Common myeloid progenitor, CD34-positive (primary cell): ENCODE measurements at places on chromosomes 2 and 18.

- DNase-seq, result no peak
Measured at GRCh38 chr2:161332371-161332967, 24.2 kb downstream of the PSMD14 start.

DNA sequence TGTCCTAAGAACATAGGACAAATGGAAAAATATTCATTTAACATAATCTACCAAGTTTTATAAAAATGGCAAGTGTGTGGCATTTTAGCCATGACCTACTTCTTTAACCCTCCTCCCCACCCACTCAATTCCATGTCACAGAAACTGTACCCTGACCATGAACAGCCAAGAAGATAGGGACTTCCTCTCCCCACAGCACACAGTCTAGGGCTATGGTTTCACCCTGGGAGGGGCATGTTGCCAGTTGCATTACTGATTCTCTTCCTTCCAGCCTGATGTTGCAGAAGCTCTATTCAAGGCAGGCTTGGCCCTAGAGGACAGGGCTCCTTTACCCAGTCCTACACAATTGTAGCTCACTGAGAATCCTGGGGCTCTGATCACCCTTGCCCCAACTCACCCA lies 153.6 kb upstream of the KLF7 start:
- DNase-seq, result no peak

DNA sequence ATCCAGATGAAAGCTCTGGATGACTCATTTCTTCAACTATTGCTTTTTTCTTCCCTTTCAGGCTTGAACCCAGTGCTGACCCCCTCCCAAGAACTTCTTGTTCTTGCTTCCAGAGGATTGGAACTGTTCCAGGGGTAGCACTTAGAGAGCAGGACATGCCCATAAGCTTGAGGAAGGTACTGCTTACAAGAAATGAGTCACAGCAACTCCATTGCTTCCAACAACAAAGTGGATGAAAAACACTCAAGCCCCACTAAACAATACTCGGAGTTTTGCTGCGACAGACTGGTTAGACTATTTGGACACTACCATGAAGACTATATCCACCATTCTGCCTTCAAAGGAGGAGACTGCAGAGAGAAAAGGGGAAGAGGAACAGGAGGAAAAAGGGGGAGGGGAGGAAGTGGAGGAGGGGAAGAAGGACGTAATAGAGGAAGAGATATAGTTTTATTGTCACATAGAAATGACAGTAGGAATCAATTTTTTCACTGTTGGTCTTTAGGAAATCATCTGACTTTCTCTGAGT lies 1.6 kb upstream of the EPC2 start:
- DNase-seq, result peak; percentile 57

GRCh38 chr18:36561046-36561445 lies 263.5 kb downstream of the FHOD3 start:
- no peak for DNase-seq

DNA sequence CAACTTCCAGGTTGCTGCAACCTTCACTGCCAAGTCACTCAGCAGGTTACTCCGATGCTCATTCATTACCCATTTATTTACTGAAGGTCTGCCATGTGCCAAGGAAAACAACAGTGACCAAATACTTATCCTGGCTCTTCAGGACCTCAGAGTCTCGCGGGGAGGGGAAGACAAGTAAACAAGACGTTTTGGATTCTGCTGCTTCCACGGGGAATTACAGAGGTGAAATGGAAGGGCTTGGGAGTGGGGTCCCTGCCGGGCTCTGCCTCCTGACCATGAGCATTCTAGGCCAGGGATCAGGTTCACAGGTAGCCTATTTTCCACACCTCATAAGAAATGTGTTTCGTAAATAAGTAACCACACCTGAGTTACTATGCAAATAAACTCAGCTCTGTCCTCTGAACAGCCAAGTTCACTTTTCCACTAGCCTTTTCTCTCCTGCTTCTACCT lies 68.1 kb downstream of the CLHC1 start:
- DNase-seq, result no peak

DNA sequence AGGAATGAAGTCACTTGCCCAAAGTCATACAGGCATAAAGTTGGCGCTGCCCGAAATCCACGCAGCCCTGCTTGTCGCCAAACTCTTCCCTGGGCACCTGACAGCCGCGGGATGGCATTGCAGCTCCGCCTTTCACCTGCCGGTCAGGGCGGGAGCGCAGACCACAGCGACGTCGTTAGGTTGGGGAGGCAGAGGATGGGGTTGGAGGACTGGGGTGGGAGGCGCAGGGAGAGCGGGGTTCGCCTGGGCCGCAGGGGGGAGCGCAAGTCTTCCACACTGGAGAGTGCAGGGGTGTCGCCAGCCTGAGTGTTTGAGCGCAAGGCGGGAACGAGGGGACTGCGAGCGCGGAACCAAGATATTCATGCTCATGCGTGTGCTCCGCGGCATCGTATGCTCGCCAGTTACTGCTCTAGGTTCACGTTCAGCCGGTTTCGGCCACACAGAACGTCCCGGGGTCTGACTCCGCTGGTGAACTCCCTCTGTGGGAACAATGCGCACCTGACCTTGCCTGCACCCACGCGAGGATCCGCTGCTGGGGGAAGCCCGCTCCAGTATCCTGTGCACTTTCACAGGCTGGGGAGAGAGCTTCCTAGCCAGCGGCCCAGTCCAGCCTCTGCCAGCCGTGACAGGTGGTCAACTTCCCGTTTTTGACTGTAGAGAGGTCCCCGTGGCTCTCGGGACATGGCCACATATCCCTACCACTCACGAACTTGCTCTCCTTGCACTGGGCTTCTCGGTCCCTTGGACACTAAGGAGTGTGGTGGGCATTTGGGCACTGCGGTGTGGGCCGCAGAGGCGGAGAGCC lies 767 bp upstream of the NPPC start:
- peak; percentile 28 for DNase-seq

DNA sequence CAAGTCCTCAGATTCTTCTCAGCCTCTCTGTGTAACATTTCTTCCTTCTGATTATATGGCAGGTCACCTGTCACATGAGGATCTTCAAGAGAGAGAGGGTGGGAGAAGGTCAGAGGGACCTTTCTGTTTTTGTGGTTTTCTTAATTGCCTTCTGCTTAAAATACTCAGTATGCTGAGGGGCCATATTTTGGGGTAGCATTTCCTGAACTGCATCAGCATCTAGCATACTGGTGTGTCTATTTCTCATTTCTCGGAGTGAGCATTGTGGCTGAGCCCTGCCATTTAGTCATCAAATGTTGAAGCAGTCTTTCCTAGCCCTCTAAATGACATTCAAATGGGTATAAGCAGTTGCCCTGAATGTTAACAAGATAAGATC lies 162.7 kb downstream of the MYO3B start:
- no peak for DNase-seq

DNA sequence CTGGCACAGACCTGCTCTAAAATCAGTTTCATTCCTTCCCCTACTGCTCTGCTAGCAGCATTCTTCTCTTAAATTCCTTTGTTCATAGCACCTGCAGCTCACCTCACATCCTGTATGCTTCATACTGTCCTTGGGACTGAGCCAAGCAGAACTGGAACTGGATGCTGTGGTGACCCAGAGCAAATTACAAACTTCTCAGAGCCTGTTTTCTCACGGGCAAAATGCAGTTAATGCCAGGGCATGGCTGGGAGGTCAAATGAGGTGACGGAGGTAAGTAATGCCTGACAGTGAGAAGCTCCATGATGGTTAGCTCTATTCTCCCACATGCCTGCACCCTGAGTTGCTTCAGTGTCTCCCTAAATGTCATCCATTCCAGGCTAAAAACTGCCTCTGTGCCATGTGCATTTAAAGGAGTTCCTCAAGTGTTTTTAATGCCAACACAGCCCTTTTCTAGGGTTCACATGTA lies 29.7 kb downstream of the C2orf42 start:
- DNase-seq, result no peak

DNA sequence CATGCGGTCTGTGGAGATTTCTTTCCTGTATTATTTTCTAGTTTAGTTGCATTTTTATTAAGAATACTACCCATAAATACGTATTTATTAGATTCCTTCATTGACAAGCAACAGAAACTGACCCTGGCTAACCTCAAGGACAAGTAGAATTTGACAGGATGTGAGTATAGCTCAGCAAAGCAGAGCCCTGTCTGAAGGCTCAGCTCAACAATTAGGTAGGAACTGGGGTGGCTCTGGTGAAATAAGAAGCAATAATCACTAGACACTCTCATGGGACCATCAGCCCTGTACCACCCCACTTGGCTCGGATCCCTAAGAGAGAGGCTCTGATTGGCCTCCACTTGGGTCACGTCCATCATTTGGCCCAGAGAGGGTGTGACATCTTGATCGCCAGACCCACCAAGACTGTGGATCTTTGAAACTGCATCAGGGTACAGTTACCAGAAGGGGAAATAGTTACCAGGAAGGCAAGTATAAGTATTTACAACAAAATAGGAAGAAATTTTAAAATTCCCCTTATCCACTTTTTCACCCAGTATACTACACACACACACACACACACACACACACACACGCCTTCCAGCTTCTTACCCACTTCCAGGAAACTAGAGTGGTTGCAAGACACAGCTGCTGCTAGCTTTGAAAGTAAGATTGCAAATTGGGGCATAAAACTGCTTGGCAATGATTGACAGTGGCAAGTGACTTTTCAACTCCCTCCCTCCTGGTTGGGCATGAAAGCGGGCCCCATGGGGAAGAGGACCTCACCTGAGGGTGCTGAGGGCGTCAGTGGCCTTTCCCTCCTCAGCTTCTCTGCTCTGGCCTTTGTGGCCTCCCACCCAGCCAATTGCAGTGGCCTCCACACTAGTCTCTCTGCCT lies 41.8 kb downstream of the KCTD18 start:
- no peak for DNase-seq

GRCh38 chr2:67733517-67733916 lies 329.3 kb downstream of the C1D start:
- peak; percentile 54 for DNase-seq
